Kasumi-1 (cell line): ENCODE measurements at places on chromosomes 3 and 15.

DNA sequence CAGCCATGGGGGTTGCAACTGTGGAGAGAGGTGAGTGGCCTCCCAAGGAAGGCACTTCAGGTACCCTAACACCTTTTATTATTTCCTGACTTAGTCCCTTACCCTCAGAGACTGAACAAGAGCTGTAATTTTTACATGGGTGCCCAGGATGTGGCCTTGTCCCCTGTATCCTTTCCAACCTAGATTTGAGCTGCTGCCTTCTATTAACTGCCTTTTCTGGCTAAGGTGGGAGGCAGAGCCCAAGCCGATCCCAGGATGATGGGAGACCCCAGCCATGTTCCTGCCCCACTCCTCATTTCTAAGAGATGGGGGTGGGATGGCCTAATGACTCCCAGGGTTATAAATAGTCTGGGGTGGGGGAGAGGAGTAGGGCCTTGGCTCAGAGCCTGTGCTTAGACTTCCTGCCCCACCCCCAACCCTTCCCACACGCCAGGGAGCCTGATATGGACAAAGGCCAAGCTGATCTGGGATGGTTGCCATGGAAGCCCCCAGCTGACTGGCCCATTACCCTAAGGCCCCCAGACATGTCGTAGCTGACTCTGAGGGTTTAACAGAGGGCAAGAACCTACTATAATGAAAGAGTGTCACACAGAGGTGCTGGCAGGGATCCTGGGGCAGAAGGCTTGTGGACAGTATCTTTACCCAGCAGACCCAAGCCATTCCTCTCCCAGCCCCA is 1.9 kb downstream of the KLHDC8B start:
- no peak for DNase-seq

DNA sequence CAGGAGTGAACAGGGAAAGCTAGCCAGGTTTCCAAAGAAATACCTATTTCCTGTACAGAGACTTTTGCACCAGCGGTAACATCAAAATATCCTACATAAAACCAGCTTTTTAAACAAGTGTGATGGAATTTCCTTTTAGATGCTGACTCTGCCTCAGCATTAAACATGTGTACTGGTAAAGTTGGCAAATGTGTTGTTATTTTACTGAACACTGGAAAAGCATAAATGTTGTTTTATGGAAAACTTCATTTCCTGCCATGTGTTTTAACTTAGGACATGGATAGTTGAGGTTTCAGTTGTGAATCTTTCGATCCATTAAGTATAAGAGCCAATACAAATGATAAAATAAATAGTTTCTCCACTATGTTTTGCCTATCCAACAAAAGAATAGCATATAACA is 15.7 kb downstream of the OXNAD1 start:
- no peak for DNase-seq

DNA sequence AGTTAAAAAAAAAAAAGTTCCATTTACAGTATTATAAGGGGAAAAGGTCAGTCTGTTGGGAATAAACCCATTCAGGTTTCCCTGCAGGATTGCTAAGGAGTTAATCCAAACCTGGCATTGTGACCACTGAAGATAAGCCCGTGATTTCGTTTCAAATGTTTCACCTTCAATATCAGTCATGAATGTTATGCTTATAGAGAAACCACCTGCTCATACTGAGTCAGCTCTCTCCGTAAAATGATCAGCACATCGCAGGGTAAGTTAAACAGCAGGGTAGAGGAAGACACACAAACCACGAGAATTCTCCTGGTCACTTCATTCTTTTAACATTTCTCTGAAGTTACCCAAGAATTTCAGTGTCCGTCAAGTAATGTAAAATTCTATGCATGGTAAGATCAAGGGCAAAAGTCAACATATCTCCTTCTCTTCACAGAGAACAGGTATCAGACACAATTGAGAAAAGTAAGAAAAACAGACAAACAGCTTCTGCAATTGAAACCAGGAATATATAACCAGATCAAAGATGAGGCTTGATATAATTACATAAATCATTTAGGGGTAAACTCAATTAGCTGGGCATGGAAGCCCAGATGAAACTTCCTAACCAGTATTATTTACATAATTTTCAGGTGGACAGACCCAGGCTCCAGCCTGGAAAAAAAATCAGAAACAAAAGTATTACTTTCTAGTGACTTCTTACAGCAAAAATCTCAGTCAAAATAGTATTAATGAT is 67.6 kb upstream of the ARHGEF3 start:
- no peak for DNase-seq

- DNase-seq = no peak
Observed at GRCh38 chr3:37190667-37191066, 16.3 kb upstream of the LRRFIP2 start.

DNA sequence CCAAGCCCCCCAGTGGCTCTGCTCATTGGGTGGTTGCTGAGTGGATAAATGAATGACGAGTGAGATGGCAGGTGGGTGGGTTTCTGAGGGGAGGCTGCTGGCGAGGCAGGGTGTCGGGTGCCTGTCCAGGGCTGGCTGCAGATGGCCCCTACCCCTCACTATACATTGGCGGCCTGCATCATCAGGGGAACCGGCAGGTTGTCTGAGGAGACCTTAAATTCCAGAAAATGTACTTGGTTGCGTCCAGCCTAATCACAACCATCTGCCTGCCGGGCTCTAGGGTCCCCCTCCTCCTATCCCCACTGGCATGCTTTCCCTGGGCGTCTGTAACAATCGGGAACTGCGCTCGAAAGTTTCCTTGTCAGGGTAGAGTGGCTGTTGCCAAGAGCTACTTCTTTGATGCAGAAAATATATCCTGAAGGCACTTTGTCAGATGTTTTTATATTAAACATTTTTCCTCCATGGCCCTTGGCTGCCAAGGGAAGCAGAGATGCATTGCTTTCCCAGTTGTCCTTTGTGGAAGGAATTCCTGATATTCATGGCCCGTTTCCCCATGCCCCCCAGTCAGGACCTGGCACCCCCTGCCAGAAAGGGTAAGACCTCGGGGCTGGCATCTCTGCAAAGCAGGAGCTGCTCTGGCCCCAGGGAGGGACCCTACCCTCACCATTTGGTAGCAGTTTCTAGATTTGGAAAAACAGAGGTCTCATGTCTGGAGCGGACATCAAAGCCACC is 22.9 kb downstream of the SMAD6 start:
- DNase-seq = no peak

DNA sequence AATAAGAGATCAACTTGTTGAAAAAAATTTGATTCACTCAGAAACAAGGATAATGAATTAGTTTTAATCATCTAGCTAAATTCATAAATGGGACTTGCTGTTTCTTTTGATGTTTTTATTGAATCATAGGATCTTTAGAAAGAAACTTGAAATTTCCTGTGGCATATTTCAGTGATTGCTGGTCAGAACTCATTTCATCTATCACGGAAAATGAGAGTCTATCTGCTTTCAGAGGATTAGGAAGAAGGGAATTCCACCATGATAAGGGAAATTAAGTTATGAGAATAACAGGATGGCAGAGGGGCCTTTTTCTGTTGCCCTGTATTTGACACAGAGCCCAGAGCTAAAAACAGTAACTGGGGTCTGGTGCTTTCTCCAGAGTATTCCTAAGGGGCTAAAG is 44.9 kb upstream of the CCNL1 start:
- DNase-seq = no peak

GRCh38 chr3:11477407-11477911 is 166.3 kb downstream of the VGLL4 start:
- DNase-seq = no peak

DNA sequence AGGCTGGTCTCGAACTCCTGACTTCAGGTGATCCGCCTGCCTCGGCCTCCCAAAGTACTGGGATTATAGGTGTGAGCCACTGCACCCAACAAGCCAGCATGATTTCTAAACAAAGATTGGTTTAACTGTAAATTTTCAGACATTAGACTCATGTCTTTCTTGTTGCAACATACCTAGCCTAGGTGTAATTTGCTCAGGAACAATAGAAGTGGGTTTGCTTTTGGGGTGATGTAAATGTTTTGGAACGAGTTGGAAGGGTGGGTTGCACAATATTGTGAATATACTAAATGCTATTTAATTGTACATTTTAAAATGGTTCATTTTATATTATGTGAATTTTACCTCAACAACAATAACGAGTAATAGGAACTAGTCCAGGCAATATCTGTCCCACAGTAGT is 7.1 kb downstream of the CCR4 start:
- no peak for DNase-seq

DNA sequence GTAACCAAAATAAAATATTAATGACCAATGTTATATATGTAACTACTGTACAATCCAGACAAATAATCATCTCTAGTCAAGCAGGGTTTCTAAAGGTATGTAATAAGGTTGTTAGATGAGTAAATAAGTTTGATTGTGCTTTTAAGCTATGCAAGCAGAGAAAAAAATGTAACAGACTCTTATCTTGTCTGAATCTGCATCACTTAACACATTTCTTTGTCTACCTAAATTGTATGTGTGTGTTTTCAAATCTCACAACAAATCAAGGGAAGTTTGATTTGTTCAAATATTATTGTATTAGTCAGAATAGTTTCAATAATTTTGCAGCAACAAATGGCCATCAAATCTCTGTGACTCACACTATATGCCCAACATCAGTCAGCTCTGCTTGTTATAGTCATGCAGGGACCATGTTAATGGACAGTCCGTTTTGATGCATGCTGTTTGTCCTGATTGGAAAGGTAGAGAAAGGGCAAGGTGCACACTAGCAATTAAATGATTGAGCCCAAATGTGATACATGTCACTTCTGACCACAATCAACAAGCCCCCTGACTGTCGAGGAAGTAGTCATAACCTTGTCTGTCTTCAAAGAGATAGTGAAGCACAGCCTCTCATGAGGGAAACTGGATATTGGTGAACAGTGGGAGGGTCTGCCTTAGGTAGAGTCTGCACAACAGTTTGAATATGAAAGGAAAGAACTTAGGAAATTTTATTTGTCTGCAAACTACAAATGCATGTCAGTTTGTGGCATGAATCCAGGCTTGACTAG is 349.4 kb upstream of the SATB1 start:
- DNase-seq = no peak

DNA sequence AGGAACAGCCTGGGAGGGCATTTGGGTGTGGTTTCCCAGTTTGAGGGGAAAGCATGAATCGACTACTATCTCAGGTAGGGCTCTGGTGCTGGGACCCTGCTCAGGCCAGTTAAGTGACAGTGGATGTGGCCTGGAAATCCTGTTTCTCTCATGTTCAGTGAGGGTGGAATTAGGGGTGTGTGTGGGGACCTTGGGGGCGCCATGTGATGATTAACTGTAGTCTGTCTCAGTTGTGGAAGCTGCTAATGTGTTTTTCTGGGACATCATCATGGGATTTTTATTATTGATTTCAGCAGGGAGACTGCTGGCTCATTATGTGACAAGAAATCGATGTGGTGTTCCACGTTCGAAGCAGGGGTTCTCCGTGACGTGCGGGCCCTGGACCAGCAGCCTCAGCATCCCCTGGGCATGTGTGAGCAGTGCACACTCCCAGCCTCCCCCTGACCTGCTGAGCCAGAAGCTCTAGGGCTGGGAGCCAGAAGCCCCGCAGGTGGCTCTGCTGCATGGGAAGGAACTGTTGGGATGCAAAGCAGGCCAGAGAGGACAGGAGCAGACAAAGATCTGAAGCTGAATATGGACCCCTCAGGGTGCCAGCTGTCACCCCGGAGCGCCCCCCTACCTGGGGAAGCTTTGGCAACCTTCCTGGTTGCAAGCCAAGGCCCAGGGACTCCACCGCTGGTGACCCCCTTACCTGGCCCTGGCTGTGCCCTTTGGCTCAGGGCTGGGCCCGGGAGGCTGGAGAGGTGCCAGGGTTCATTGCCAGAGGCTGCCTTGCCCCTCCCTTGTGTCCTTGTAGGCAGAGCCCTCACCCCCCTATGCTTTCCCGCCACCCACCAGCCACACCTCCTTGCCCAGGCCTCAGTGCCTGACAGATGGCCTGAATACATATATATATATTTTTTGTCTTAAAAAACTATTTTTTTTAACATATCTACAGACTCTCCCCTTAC is 149.8 kb downstream of the APBA2 start:
- no peak for DNase-seq

DNA sequence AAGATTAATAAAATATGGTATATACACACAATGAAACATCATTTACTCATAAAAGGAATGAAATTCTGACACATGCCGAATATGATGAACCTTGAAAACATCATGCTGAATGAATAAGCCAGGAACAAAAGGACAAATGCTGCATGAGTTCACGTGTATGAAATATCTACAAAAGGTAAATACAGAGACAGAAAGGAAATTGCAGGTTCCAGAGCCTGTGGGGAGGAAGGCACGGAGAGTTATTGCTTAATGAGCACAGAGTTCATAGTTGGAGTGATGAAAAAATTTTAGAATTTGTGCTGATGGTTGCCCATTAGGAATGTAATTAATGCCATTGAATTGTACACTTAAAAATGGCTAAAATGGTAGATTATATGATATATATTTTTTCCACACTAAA is 49.5 kb downstream of the OCA2 start:
- no peak for DNase-seq

DNA sequence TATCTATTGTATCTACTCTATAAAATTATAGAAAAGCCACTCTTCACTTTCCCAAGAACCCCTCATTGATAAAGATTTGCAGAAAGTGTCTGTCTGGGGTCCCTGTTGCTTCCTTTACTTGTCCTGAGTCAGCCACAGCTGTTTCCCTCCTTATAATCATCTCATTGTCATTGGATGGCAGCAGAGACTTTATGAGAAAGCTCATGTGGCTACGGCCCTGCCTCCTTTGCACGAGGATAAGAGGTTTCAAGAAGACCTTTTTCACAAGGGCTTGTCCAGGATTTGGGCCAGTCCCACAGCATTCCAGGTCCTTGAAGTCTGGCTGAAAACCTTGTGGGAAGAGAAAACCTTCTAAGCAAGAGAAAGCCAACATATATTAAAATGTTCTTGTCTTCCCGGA is 41.9 kb upstream of the THBS1 start:
- DNase-seq = no peak

- DNase-seq = peak; percentile 85
Observed at GRCh38 chr3:69085833-69086722, 1.3 kb downstream of the ARL6IP5 start.

- peak; percentile 19 for DNase-seq
Observed at GRCh38 chr15:85379403-85380131, 836 bp upstream of the AKAP13 start.

DNA sequence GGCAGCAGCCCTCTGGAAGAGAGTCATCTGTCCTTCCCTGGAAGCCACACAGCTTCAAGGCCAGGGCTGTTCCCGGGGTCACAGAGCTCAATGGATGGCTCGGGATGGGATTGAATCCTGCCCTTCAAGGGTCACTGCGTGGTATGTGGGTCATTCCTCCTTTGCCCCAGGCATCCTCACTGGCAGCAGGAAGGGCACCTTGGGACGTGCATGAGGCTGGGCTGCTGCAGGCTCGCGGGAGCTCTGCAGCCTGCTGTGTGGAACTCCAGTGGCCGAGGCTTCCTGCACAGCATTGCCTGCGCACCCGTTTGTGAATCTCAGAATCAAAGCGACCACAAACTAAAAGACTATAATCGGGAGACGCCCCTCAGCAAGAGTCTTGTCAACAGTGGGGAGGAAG is 60.7 kb downstream of the PCSK6 start:
- no peak for DNase-seq
